ENCODE measurements at places on chromosomes 7 and 10. TPM values are rescaled to one million over a fixed set of nuclear protein-coding genes. Genes with fewer than 3 reads are reported as not detected.
A peak's percentile ranks its signal among the peaks of the same experiment; 100 is the strongest.

- H3K4me3 ChIP-seq = no peak overlapping the region
- no peak for DNase-seq
- H3K4me1 ChIP-seq = no peaks in the 10 kb centered on the region
- no peaks in the 10 kb centered on the region for H3K36me3 ChIP-seq
- H3K27me3 ChIP-seq = no peaks in the 10 kb centered on the region
- no peak overlapping the region for H3K27ac ChIP-seq
Observed at GRCh38 chr7:32164341-32164996, 94.3 kb upstream of the PDE1C start.

DNA sequence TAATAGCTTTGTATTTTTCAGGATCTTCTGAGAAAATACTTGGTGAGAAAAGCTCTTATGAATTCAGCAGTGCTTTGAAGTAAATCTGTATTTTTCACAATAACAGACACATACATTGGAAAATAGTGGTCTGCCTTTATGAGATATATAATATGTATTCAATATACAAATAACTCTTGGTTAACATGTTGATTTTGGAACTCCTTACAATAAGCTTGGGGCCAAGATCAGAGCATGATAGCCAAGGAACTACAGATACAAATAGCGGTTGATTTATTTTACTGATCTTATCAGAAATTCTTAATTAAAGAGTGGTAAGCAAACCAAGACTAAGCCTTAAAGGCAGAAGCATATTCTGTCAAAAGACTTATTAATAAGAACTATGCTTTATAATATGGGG lies 24.5 kb upstream of the NXPH1 start:
- peaks cover 13% of the 10 kb centered on the region for H3K27me3 ChIP-seq
- H3K36me3 ChIP-seq = no peaks in the 10 kb centered on the region
- H3K27ac ChIP-seq = no peak overlapping the region
- H3K4me1 ChIP-seq = no peaks in the 10 kb centered on the region

DNA sequence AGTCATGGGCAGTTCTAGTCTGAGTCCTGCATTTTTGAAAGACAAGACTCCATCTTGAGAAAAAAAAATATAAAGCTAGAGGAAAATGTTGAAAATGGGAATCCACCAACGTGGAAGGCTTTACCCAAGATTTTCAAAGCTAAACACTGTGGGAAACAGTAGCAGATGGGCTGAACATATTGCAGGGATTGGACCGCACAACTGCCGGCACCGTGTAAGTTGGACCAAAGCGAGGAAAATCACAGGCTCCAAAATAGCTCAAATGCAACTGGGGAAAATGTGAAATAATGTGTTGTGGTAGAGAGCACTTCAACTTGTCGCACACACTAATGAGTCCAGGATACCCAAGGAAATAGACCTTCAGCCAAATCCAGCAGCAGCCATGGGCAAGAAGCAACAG lies 26.4 kb upstream of the ADRB1 start:
- no peaks in the 10 kb centered on the region for H3K4me1 ChIP-seq
- no peak overlapping the region for H3K4me3 ChIP-seq
- H3K36me3 ChIP-seq = peaks cover 3% of the 10 kb centered on the region
- H3K27me3 ChIP-seq = peaks cover 9% of the 10 kb centered on the region

GRCh38 chr7:82926477-82926876 lies 236.2 kb downstream of the PCLO start:
- no peak overlapping the region for H3K4me3 ChIP-seq
- H3K27me3 ChIP-seq = no peaks in the 10 kb centered on the region
- no peak overlapping the region for H3K27ac ChIP-seq
- H3K4me1 ChIP-seq = no peaks in the 10 kb centered on the region
- DNase-seq = no peak

DNA sequence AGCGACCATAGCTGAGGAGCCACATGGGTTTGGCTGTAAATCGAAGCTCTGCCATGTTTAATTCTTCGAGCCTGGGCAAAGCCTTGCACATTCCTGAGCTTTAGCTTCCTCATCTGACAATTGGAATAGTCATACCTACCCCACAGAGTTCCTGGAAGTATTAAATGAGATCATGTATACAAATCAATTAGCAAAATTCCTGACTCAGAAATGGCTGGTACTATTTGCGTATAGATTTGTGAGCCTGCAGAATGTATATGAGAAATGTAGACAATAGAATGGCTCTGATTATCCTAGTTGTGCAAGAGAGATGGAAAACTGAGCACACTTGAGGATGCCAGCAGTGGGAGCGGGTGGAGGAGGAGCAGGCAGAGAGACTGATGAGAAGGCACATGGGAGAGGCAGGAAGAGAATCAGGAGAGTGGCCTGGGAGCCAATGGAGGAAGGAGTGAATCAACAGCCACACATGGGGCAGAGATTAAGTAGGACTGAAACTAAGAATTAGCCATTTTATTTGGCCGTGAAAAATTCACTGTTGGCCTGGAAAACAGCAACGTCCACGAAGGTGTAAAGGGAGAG lies 128.0 kb upstream of the C1GALT1 start:
- no peaks in the 10 kb centered on the region for H3K4me1 ChIP-seq
- H3K4me3 ChIP-seq = no peak overlapping the region
- no peak for DNase-seq
- H3K36me3 ChIP-seq = no peaks in the 10 kb centered on the region
- no peak overlapping the region for H3K27ac ChIP-seq

C10orf67 gene
- polyA plus RNA-seq = not detected

RPEL1 gene
- not detected for polyA plus RNA-seq

DNA sequence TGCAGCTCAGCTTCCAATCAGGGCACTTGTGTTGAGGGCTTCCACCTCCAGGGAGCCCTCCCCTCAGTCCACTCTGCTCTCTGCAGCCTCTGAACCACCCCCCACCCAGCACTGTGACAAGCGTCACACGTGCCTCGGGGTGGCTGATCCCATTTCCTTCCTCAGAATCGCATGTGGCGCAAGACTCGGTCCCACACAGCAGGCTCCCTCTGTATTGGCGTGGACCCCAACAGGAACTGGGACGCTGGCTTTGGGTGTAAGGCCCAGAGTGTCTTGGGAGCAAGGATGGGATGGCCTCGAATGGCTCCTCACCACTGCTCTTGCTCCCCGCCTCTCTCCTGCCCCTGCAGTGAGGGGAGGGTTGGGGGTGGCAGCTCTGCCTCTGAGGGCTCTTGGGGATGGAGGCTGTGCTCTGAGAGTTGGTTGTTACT lies 4.1 kb downstream of the CPA1 start:
- no peak overlapping the region for H3K4me3 ChIP-seq
- H3K4me1 ChIP-seq = peaks cover 1% of the 10 kb centered on the region
- H3K36me3 ChIP-seq = no peaks in the 10 kb centered on the region
- no peak overlapping the region for H3K27ac ChIP-seq
- H3K27me3 ChIP-seq = no peaks in the 10 kb centered on the region

ADAM22 gene
- 1.3 TPM for polyA plus RNA-seq

DNA sequence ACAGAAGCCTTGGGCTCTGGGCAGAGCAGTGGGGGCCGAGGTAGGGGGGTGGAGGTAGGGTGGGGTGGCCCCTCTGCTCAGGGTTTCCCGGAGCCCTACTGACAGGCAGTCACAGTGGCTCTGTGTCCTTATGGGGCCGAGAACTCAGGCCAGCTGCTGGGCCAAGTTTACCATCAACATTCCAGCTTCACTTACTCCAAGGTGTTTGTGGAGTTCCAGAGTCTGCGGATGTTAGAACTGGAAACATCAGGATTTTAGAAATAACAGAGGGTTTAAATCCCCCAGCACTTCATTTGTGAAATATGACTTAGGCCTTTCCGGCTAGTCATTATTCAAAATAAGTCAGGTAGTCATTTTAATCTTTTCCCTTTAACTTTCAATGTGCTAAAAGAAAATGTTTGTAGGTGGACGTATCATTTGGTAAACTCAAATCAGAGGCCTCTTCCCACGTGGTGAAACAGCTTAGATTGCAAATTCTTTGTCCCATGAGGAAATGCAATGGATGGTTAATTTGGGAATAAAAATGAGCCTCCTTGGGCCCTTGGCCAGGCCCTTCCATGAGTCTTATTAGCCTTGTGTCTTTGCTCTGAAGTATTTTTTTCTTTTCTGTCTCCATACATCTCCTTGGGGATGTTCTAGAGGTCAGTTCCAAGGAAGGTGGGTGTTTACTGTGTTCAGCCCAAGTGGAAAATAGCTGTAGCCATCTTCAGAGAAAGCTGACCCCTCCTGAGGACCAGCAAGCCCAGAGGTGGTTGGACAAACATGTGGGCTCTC lies 99.6 kb upstream of the BTBD16 start:
- H3K27me3 ChIP-seq = no peaks in the 10 kb centered on the region
- no peaks in the 10 kb centered on the region for H3K4me1 ChIP-seq
- H3K4me3 ChIP-seq = no peak overlapping the region

DNA sequence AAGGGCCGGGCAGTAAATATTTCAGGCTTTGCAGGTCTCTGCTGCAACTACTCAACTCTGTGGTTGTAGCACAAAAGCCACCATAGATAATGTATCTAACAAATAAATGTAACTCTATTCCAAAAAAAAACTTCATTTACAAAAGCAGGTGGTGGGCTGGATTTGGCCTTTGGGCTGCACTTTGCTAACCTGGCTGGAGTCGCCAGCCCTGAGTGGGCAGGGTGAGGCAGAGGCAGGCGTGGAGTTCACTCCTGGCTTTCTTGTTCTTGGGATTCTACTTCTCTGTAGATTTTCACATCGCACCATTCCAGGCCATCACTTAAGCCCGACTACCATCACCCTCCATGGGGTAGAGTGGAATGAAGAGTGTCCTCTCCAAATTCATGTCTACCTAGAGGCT lies 367.6 kb upstream of the MGMT start:
- no peak overlapping the region for H3K4me3 ChIP-seq
- H3K4me1 ChIP-seq = peaks cover 5% of the 10 kb centered on the region
- H3K27me3 ChIP-seq = peaks cover 2% of the 10 kb centered on the region
- H3K27ac ChIP-seq = no peak overlapping the region
- H3K36me3 ChIP-seq = no peaks in the 10 kb centered on the region

DNA sequence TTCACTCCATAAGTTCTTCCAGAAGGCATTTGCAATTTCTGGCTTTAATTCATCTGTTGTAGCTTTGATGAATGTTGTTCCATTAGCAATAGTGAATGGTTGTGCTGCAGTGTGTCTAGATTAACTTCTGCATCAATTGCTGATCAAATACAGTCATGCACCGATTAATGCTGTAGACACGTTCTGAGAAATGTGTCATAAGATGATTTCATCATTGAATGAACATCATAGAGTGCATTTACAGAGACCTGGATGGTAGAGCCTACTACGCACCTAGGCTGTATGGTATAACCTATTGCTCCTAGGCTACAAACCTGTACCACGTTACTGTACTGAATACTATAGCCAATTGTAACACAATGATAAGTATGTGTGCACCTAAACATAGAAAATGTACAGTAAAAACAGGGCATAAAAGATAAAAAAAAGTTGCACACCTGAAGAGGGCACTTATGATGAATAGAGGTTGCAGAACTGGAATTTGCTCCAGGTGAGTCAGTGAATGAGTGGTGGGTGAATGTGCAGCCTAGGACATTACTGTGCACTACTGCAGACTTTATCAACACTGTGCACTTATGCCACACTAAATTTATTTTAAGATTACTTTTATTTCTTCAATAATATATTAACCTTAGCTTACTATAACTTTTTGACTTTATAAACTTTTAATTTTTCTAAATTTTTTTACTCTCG lies 170.7 kb downstream of the HERPUD2 start:
- no peaks in the 10 kb centered on the region for H3K36me3 ChIP-seq
- H3K4me3 ChIP-seq = no peak overlapping the region
- no peak for DNase-seq
- H3K27me3 ChIP-seq = peaks cover 7% of the 10 kb centered on the region

GRCh38 chr7:114916261-114916892 lies 5.5 kb upstream of the MDFIC start:
- no peaks in the 10 kb centered on the region for H3K36me3 ChIP-seq
- H3K27ac ChIP-seq = peak overlapping the region; percentile 60
- DNase-seq = no peak
- no peaks in the 10 kb centered on the region for H3K27me3 ChIP-seq
- no peak overlapping the region for H3K4me3 ChIP-seq

DNA sequence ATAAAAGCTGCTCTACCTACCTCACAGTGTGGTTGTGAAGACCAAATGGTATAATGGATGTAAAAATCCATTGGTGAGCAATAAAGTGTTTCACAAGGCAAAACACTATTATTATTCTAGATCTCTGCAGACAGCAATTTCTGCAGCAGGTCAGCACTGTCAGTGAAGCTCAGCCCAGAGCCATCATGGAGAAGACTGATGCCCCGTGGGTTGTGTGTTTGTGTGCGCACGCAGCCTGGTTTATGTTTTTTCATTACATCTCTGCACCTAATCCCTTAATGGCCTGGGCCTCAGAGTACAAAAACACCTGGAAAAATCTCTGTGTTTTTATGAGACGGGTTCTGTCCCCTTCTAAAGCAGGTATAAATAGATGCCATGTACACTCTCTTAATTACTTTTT lies 64.2 kb downstream of the PARP12 start:
- no peak overlapping the region for H3K27ac ChIP-seq
- no peak for DNase-seq
- H3K27me3 ChIP-seq = peaks cover 4% of the 10 kb centered on the region
- H3K36me3 ChIP-seq = no peaks in the 10 kb centered on the region
- H3K4me1 ChIP-seq = peaks cover 7% of the 10 kb centered on the region

NOS3 gene
- polyA plus RNA-seq = 2.4 TPM

DNA sequence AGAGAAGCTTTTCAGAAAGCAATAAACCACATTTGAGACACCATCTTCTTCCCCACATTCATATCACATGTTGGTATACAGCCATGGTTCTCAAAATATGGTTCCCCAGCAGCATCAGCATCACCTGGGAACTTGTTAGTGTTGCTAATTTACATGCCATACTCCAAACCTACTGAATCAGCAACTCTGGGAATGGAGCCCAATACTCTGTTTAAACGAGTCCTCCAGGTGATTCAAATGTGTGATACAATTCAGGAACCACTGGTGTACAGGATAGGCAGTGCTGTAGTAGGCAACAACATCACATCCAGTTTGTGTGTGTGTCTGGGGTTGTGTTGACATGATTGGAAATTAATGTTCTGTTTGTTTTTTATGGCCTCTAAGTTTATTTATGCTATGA lies 47.7 kb downstream of the ZNF277 start:
- H3K36me3 ChIP-seq = no peaks in the 10 kb centered on the region
- no peak overlapping the region for H3K4me3 ChIP-seq
- H3K4me1 ChIP-seq = peaks cover 26% of the 10 kb centered on the region
- no peak overlapping the region for H3K27ac ChIP-seq
- no peak for DNase-seq
- H3K27me3 ChIP-seq = no peaks in the 10 kb centered on the region

DNA sequence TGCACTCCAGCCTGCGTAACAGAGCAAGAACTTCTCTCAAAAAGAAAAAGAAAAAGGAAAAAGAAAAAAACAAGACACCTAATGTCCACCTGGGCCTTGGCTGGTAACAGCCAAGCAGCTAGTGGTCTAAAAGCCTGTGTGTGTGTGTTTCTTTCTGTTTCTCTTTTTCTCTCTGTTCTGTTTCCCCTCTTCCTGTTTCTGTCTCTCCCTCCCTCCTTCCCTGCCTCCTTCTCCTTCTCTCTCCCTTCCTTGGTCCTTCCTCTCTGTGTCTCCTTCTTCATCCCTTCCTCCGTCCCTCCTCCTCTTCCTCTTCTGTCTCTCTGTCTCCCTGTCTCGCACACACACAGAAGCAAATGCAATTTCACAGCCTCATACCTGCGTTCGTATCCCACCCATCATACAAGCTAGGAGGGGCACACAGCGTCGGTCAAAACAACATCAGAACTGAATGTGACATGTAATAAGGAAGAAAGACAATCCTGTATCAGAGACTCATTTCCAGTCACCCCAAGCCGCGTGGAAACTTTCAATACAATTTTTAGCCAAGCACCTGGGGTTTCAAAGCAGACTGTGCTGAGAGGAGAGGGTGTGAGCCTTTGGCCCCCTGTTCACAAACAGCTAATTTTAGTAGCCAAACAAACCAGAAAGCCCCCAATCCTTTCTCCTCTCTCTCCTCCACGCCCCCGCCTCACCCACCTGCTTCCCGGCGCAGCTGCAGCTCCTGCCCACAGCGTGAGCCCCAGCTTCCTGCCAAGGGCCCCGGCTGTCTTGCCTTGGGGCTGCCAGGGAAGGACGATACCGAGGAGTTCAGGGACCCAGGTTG lies 50.2 kb upstream of the GNA12 start:
- peak; percentile 50 for DNase-seq
- H3K4me3 ChIP-seq = peak overlapping the region; percentile 89
- H3K27me3 ChIP-seq = peaks cover 7% of the 10 kb centered on the region
- no peaks in the 10 kb centered on the region for H3K36me3 ChIP-seq

C7orf57 gene
- not detected for polyA plus RNA-seq

All from immature natural killer cell (primary cell).